Glutamatergic neuron (in vitro differentiated cells): ENCODE measurements at places on chromosomes 16 and 17. TPM values are rescaled to one million over a fixed set of nuclear protein-coding genes. Genes with fewer than 3 reads are reported as not detected.

DNA sequence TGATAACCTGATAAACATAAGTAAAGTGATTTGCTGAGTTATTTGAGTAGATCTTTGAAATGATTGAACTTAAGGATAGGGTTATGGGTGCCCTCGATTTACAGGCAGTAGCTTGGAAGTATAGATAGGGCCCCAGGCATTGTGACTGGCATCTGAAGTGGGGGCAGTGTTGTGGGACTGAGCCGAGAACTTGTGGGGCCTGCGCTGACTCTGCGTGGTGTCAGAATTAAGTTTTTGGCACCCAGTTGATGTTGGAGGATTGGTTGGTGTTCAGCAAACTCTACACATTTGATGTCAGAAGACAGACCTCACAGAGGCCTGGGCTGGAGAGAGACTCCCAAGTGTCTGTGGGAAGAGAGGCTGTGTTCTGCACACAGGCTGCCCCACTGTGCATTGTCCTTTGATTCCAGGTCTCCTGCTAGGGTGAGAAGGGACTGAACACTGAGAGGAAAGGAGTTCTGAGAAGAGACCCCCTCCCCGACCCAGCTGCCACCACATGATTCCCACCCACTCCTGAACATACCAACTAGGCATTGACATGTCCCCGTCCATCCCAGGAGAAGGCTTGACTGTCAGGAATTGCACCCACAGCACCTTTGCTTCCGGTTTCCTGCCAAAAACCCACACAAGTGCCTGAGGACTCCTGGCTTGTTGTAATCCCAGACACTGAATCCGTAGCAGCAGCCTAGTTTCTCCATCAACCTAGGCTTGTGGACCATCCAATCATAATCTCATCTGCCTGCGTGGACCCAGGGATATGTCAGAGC is 4.5 kb downstream of the ZNF267 start:
- DNase-seq: no peak

- no peak for DNase-seq
Measured at GRCh38 chr17:9192010-9192409, 170.7 kb downstream of the NTN1 start.

The SIRT7 gene
- 38.7 TPM for total RNA-seq

The ABCA3 gene
- 110 TPM for total RNA-seq

DNA sequence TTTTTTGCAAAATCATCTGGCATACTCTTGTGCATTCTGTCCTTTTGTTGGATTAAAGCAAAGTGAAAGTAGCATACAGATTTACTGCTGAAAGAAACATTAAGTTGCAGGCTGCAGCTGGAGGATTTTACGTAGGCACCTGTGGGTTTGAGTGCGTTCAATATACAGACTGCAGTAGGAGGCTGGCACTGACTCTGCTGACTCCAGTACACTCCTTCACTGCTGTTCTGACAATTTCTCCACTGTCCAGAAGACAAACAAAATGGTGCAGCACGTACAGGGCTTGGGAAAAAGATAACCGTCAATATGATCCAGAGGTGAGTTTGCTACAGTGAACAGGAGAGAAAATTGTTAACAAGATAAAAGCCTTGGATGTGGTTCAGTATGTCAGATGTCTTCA is 73.3 kb downstream of the TANC2 start:
- DNase-seq: no peak

The CMTM1 gene
- total RNA-seq: 5.0 TPM

DNA sequence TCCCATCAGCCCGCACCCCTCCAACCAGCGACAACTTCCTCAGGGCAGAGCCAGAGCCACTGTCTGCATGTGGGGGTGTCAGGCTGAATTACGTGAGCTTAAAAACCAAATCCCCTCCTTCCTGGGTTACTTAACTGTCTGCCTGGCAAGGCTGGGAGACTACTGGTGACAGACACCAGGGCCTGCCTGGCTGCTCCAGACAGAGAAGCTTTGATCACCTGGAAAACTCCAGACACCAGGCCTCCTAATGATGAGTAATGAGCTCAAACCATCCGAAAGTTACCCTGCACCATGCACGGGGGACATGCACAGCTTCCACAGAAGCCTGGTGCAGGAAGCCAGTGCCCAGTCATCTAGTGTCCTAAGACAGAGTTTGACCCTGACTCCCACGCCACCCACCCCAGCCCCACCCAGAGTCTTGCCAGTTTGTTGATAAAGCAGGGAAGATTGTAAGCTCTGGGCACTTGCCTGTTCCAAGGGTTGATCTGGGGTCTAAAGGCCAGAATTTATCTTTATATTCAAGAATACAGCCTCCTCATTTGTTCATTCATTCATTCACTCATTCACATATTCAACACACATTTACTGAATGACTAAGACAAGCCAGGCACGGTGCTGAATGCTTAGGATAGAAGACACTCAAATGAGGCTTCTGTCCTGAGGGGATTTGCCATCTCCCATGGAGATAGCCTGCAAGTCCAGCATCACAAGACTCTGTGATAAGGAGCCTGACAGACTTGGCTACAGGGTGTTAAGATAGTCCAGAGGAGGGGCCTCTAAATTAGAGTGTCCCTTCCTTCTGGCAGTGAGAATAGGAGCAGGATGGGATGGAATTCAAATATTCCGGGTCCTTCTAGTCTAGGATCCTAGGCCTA is 7.2 kb upstream of the CCDC182 start:
- no peak for DNase-seq
